NCI-H1930 (cell line): ENCODE measurements at places on chromosomes 3 and 15.
A peak's percentile ranks its signal among the peaks of the same experiment; 100 is the strongest.

DNA sequence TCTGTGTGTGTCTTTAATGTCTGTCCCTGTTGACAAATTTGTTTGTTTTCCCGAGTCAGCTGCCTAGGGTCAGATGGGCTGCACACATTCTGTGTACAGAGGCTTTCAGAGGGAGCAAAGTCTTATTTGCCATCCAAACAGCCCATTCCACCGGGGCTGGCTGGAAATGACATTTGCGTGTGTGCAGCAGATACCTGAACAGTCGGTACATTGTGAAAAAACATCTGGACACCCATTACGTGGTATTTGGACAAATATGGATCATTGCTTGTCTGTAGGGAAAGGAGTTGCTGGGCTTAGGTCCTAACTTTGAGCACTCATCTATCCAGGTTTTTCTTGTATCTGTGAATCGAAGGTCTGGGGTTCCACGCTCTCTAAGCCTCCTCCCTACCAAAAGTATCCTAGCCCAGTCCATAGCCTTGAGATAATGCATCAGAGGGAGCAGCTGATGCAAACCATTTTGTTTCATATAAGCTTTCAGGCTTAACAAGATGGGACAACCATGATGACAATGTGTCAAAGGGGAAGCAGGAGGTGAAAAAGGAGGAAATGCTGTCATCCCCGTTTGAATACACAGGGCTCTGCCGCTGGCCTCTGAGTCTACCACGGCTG is 22.2 kb upstream of the CMTM8 start:
- DNase-seq, result no peak

DNA sequence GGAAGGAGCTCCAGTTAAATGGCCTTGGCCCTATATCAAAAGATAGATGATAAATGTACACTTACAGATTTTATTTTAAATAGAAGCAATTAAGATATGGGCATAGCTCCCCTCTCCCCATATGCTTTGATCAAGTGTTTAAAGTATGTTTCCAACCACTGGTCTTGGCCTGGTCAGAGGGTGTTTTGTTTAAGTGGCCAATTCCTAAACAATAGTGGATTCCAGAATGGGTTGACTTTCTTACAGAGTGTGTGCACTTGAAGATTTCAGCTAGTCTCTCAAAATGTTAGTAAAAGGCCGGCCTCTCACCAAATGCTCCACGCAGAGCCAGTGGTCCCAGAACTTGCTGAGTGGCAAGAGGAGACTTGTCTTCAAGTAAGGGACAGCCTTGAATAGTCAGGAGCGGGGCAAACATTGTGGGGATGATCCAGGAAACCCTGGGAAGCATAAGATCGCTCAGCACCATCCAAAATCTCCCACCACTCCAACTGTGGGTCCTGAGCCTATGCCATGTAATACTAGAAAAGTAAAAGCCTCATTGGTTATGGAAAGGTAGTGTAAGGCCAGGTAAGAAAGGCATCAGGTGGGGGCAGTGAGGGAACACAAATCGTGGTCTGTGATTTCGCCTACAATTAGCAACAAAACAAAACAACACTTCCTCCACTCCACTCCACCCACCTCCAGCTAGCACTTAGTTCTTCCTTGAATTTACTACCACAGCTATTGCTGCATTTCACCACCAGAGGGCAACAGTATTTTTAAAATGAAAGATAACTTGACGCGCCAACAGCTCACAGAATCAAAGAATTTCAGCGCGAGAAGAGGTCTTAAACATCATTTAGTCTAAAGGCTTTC is 4.8 kb downstream of the RARRES1 start:
- DNase-seq, result peak; percentile 2

DNA sequence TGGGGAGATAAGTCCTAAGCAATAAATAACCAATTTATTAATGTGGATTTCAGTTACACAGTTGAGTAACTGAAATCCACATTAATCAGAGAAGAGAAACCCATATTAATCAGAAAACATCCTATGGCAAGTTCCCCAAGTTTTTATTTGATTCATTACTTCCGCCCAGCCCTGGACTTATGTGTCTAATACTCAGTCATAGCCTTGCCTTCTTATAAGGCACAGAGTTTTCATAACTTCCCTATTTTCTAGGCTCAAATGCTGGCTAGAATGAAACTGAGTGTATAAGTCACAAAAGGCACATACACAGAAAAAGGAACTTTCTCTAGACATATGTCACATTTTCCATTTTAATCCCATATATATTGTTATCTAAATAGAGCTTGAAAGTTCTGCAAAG is 28.8 kb downstream of the CD47 start:
- DNase-seq, result no peak

- DNase-seq, result no peak
These were observed 40.8 kb upstream of the ACP3 start for GRCh38 chr3:132276228-132276906.

GRCh38 chr3:42226470-42227425 is 39.2 kb downstream of the CCK start:
- DNase-seq, result no peak

DNA sequence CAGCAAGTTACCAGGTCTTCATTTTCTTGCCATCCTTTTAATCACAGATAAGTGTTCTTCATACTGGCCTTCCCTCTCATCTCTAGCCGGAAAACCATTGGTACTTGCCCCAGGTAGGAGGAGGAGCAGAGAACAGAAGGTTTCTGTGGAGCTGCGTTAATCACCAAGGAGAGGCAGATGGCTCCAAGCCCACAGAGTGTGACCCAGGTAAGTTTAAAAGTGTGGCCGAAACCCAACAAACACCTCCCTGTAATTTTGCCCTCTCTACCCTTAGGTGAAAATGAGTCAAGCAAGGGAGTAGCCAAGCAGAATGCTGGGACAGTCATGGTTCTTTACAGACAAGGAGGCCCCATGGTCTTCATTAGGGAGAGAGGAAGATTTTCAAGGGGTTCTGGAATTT is 37.3 kb downstream of the NFKBIZ start:
- DNase-seq, result no peak

GRCh38 chr3:66386011-66386924 is 114.6 kb downstream of the LRIG1 start:
- DNase-seq, result no peak

- no peak for DNase-seq
These were observed 10.4 kb downstream of the CLDN11 start for GRCh38 chr3:170429050-170429449.

DNA sequence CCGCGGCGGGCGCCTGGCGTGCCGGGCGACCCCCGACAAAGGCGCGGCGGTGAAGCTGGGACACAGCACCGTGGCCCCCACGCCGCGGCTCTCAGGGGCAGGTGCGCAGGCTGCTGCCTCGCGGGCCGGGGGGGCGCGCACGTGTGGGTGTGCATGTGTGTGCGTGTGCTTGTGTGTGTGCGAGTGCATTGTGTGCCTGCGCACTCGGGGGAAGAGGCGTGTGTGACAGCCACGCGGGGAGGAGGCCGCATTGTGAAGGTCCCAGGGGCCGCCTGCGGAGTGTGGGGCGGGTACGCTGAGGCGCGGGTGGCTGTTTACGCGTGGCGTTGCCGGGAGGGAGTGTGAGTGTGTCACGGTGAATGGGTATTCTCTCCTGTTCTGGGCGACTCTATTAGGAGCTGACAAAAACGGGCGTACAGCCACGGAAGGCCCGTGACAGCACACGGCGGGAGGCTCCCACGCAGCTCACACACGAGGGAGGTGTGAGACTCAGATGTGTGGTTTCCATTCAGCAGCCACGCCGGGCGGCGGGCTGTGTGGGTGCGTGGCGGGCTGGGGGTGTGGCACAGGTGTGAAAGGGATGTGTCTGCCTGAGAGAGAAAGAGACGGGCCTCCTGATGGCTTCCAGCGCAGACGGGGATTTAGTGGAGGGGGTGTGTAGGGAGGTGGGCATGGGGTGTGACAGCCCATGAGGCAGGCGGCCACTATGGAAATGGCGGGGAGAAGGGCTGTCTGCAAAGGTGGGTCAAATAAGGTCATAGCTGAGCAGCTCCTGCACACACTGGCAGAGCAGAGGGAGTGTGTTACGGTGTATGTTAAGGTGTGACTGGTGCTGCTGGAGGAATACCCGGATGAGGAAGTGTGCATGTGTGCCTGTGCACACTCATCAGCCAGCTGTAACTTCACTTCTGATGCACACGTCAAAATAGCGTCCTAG is 750 bp downstream of the PODXL2 start:
- DNase-seq, result no peak

GRCh38 chr3:14258906-14259904 is 80.6 kb downstream of the LSM3 start:
- DNase-seq, result no peak

DNA sequence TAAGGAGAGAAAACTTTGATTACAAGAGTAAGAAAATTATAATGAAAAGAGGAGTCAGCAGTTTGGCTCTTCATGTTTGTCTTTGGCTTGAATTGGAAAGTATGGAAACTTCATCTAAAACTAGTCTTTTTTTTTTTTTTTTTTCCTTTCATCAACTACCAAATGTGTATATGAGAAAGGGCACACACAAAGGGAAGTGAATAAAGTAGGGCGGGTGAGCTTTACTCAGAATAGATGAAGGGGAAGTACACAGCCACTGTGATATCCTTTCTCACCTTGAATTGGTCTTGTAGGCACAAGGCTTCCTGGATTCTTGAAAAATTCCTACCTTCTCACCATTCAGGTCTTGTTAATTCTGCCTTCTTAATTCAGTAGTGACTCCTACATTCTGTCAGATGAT is 652.3 kb upstream of the KCNMB2 start:
- no peak for DNase-seq

DNA sequence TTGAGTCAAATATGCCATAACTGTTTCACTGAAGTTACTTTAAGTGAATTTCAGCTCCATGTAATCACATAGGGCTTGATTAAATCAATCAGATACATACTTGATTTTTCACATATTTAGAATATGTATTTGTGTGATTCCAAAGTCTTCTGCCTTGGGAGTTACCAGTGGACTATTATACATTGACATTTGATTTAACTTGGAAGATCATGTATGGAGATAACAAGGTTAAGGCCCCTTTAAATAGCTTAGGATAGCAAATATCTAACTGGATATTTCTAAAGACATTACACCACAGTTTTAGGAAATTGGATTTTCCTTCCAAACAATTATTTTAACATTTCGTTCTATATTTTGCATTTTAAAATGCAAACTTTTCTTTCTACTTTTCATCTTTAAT is 405.0 kb downstream of the RAP2B start:
- no peak for DNase-seq

- DNase-seq, result no peak
These were observed 246.5 kb upstream of the PLSCR5 start for GRCh38 chr3:146851665-146852064.

GRCh38 chr3:132635052-132635451 is 24.6 kb downstream of the ACAD11 start:
- DNase-seq, result no peak

DNA sequence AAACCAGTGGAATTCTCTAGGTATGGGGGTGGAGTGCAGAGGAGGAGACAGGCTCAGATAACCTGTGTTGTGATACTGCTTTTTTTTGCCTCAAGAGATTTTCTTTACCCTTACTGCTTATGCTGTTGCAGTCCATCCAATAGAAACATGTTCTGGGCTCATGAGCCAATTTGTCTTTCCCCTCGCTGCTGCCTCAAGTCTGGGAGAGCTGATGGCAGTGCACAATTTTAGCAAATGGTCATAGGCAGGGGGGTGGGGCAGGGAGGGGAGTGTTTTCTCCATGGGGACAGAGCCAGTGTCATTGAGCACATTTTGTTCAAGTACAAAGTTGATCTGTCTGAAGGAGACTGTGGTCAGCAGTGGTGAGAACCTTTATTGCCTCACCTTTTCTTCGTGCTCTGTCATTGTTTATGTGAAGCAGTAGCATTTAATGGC is 134.9 kb downstream of the MBNL1 start:
- DNase-seq, result no peak

GRCh38 chr3:67906261-67906660 is 251.8 kb upstream of the SUCLG2 start:
- DNase-seq, result no peak

GRCh38 chr3:7779331-7779730 is 722.3 kb upstream of the LMCD1 start:
- DNase-seq, result no peak

GRCh38 chr3:49020330-49021212 is 1.4 kb upstream of the NDUFAF3 start:
- no peak for DNase-seq

DNA sequence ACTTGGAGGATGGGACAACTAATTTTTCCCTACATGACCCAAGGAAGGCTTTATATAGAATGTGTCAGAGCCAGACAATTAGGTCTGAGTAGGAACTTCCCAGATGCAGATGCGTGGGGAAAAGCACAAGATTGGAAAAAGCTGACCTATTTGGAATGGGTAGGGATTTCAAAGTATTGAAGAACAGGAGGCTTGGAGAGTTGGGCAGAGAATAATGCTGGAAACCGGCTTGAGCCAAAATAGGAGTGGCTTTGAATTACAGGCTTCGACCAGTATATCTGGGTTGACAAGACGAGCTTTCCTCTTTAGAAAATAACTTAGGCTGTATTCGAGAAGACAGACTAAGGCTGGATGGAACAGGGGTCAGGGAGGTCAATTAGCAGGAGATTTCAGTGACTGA is 181.1 kb downstream of the GBE1 start:
- no peak for DNase-seq

- peak; percentile 27 for DNase-seq
These were observed 394 bp downstream of the OSBPL10 start for GRCh38 chr3:31980530-31981205.

DNA sequence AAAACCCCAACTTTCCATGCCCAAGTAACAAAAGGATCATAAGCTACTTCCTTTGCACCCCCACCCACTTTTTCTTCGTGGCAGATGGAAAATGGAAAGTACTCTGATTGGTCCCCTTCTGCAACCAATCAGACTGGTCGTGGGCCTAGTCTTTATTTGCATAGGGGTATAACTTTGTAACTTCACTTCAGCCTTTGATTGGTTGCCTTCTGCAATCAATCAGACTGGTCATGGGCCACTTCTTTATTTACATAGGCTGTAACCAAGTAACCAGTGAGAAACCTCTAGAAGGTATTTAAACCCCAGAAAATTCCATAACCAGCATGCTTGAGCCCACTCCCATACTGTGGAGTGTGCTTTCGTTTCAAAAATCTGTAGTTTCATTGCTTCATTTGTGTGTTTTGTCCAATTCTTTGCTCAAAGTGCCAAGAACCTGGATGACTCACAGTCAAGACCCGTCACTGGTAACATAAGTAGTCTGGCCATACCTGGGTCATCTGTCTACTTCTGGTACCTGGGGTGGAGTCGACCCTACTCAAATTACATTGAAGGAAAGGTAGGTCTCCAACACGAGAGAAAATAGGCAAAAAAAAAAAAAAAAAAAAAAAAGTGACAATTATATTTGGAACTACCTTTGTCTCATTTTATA is 41.9 kb downstream of the CMTM8 start:
- DNase-seq, result no peak

GRCh38 chr15:27250223-27250622 is 279.2 kb downstream of the GABRG3 start:
- no peak for DNase-seq
